Islet precursor cell (in vitro differentiated cells): ENCODE measurements at places on chromosomes 12 and 14.

- no peak for DNase-seq
Measured at GRCh38 chr12:42444192-42444943, 118.4 kb downstream of the PPHLN1 start.

DNA sequence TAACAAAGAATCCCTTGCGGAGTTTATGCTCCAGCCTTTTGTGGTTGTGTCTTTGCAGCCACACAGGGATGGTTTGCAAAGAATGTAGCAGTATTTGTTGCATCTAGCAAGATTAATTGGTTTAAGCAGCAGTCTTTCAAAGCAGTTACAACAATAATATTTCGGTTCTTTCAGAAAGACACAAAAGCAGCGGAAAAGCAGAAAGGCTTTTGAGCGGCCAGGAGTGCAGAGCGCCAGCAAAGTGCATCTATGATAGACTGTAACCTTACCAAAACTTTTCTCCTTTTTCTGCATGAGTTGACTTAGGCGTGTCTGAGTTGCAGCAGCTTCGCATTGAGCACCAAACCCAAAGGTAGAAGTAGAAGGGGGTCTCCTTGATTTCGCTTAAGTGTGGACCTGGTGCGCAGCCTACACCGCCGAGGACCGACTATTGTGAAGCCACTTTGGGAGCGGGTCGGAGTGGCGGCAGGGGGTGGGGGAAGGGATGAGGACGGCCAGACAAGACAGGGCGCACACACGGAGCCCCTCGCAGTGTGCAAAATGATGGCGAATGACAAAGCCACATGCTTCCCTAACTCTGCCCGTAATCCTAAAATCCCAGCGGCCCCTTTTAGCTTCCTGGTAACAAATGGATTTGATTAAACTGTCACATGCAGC lies 1.2 kb downstream of the LMO3 start:
- DNase-seq, result no peak

DNA sequence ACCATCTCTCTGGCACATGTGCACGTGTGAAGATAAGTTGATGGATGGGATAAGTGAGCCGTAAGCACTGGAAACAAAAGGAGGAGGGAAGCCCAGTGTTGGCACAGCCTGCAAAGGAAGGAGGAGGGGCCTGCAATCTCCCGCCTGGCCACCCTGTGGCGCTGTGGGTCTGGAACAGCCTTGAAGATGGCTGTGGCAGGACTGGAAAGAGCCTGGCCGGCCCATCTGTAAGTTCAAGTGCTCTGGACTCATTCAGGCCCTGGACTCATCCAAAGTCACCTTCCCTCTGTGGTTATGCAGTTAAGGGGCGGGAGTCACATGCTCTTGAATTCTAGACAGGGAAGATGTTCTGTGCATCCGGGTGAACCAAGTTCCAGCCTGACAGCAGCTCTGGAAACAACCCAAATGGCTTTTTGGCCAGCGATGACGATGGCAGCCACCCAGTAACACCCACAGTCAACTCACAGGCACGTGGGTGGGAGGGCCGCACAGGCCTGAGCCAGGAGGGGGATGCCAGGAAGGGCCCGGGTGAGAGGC lies 50.4 kb downstream of the CHGA start:
- DNase-seq, result peak; percentile 81

- DNase-seq, result peak; percentile 48
Measured at GRCh38 chr12:124085419-124086296, 112.6 kb downstream of the ZNF664 start.

DNA sequence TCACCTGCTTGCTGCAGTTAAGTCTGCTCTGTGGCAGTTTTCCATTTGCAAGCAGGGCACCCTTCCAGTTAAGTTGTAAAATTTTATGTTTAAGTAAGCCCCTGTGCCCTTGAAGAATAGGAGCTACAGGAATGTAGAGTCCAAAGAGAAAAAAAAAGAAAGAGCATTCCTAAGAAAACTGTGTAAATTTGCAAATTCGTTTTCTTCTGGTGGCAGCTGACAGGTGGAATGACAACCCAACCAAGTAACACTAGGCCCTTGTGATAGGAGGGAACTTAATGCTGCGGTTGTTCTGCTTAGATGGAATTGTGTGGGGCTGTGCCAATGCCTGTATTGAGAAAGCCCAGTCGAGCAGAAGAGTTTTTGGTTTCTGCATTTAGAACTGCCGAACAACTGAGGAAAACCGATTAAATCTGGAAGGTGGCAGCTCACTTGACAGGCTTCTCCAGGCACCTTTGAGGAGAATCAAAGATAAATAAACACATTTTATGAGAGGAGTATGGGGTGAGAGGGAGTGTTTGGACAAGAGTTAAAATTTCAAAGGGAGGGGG lies 280.0 kb downstream of the RAD51B start:
- no peak for DNase-seq

GRCh38 chr14:77659831-77660230 lies 43.4 kb upstream of the SPTLC2 start:
- DNase-seq, result no peak

DNA sequence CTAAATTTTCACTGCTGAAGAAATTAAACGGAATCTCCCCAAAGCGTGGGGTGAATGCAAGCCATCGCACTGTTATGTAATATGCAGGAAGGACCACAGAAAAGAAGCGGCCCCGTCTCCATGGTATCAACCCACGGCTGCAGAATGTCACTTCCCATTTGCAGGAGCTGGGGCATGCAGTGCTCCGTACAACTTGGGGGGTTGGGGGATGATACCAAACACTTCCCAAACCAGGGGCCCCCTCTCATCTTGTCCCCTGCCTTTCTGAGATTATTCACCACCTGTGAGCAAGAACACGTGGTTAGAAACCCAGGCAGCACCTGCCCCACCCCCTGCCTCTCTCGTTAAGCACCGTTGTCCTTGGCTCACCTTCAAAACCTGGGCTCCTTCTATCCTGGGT lies 505.1 kb upstream of the TMEM132C start:
- no peak for DNase-seq

DNA sequence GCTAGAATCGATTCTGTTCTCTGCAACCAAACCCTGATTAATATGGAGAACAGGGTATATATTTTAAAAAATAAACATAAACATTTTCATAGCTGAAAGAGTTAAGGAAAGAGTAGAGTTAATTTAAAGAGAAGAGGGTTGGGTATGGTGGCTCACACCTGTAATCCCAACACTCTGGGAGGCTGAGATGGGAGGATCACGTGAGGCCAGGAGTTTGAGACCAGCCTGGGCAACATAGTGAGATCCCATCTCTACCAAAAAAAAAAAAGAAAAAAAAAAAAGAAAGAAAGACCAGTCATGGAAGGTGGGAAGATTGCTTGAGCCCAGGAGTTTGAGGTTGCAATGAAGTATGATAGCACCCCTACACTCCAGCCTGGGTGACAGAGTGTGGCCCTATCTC lies 25.5 kb downstream of the GTSF1 start:
- DNase-seq, result no peak

- DNase-seq, result no peak
Measured at GRCh38 chr14:47676315-47676617, 861 bp upstream of the MDGA2 start.

- DNase-seq, result no peak
Measured at GRCh38 chr12:131415781-131416180, 295.1 kb upstream of the SFSWAP start.

DNA sequence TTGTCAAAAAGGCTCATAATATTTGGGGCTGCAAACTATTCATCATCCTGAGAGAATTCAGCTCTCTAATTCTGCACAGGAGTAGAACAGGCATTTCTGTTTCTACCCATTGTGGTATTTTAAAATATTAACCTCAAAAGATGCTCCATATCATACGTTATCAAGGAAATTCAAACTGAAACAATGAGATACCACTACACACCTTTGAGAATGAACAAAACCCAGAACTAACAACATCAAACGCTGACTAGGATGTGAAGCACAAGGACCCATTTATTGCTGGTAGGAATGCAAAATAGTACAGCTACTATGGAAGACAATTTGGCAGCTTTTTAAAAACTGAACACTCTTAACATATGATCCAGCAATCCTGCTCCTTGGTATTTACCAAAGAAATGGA lies 171.8 kb downstream of the DUSP6 start:
- DNase-seq, result no peak

- DNase-seq, result no peak
Measured at GRCh38 chr12:113803759-113804140, 162.4 kb downstream of the RBM19 start.

GRCh38 chr12:112166051-112167015 lies 41.0 kb downstream of the TRAFD1 start:
- peak; percentile 55 for DNase-seq

DNA sequence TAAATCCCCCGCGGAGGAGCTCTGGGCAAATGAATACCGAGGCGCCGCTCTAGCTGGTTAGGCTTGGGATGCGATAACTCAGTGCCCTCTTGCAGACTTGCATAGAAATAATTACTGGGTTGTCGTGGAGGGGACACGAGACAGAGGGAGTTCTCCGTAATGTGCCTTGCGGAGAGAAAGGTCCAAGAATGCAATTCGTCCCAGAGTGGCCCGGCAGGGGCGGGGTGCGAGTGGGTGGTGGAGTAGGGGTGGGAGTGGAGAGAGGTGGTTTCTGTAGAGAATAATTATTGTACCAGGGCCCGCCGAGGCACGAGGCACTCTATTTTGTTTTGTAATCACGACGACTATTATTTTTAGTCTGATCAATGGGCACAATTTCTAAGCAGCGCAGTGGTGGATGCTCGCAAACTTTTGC lies 2.5 kb upstream of the TBX5 start:
- DNase-seq, result no peak

- DNase-seq, result no peak
Measured at GRCh38 chr12:116366824-116367223, 89.3 kb upstream of the MED13L start.

GRCh38 chr12:91126516-91126915 lies 15.2 kb upstream of the LUM start:
- no peak for DNase-seq

GRCh38 chr12:46523863-46524770 lies 151.5 kb upstream of the SLC38A2 start:
- peak; percentile 90 for DNase-seq

DNA sequence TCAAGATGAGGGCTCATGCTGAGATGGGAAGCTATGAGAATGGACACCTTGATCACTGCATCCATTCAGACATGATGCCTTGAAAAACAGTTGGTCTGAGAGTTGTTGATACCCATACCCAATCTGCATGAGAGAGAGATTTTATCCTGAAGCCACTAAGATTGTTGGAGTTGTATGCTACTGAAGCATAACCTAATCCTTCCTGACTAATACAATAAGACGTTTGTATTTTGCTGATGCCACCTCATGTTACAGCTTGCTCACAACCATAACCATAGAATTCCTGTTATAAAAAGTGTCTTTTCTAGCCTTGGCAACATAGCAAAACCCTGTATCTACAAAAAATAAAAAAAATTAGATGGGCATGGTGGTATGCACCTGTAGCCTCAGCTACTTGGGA lies 12.7 kb upstream of the SERPINA1 start:
- DNase-seq, result no peak

DNA sequence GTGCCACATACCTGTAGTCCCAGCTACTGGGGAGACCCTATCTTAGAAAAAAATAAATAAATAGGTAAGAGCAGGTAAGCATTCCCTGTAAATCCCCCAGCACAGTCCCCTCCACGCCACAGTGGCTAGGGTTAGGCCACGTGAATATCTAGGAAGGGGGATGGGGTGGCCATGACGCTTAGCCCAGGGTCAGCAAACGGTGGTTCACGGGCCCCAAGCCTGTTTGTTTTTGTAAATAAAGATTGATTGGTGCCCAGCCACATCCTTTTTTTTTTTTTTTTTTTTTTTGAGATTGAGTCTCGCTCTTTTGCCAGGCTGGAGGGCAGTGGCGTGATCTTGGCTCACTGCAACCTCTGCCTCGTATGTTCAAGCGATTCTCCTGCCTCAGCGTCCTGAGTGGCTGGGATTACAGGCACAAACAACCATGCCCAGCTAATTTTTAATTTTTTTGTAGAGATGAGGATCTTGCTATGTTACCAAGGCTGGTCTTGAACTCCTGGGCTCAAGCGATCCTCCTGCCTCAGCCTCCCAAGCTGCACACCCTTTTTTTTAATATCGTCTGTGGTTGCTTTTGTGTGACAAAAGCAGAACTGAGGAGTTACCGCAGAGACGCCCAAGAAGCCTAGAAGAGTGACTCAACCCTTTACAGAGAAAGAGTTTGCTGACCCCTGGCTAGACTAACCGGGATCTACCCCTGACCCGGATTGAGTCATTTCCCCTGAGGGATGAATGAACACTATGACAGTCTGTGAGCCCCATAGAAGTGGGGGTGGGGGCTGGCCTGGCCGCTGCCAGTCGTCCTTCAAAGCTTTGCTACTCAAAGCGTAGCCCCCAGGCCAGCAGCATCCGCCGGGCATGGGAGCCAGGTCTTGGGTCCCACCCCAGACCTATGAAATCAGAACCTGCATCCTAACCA lies 113.7 kb upstream of the NCOR2 start:
- DNase-seq, result peak; percentile 100

- DNase-seq, result no peak
Measured at GRCh38 chr14:63051301-63051700, 6.0 kb upstream of the KCNH5 start.

DNA sequence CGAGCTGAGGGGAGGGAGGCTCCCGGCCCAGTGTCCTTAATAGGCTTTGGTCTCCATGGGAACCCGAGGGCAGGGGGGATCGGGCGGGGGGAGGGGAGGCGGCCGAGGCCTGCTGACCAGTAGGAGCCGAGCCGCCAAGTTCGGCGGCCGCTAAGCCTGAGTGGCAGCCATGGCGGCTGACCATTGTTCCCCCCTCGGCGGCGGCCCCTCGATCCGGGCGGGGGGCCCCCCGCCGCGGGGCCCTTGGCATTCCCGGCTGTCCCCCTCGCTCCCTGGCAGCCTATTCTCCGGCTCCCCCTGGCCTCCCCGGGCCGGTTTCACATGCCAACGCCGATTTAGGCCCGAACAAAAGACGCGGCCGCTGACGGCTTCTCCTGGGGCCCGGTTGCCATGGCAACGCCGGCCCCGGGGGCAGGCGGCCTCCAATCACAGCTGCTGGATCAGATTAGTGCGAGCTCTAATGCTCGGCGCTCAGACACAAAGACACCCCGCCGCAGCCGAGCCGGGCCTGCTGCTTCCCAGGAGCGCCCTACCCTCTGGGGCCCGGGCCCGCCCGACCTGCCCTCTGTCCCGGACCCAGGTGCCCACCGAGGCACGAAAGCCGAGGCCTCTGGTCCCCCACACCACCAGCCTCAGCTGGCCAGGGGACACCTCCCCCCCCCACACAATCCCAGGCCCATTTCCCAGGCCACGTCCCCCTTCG lies 7.3 kb downstream of the MSI1 start:
- peak; percentile 98 for DNase-seq

DNA sequence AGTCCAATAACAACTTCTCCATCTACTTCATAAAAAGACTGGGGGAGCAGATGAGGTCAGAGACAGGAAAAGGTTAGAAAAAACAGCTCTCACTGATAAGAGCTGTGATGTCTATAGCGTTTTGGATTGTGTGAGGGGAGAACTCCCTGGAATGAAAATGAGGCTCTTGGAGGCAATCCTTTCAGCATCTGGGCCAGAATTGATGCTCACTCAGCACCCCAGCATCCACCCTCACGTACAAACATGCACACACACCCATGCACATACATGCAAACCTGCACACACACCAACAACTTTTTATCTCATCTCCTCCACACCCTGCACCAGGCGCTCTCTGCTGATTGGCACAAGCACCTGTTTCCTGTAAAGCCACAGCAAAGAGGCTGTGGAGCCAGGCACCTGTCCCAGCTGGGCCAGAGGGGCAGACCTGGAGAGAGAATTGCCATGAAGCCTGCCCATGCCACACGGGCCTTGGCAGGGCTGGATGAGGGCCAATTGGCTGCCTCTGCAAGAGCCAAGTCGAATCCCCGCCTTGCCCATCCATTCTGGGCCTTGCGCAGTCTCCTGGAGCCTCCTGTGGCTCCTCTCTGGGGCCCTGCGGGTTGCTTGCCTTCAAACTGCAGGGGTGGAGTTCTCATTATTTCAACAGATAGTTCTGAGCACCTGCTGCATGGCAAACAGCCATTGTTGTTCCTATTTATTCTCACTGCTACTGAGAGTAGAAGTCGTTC lies 53.1 kb downstream of the SYNE3 start:
- DNase-seq, result no peak
